ENCODE measurements at places on chromosomes 3 and 15.
A peak's percentile ranks its signal among the peaks of the same experiment; 100 is the strongest.

GRCh38 chr3:128663151-128663550 lies 12.5 kb upstream of the RPN1 start:
- H3K27ac ChIP-seq, result no peak overlapping the region
- no peaks in the 10 kb centered on the region for H3K4me1 ChIP-seq
- no peaks in the 10 kb centered on the region for H3K36me3 ChIP-seq
- DNase-seq, result no peak
- no peak overlapping the region for H3K4me3 ChIP-seq
- H3K27me3 ChIP-seq, result no peaks in the 10 kb centered on the region

DNA sequence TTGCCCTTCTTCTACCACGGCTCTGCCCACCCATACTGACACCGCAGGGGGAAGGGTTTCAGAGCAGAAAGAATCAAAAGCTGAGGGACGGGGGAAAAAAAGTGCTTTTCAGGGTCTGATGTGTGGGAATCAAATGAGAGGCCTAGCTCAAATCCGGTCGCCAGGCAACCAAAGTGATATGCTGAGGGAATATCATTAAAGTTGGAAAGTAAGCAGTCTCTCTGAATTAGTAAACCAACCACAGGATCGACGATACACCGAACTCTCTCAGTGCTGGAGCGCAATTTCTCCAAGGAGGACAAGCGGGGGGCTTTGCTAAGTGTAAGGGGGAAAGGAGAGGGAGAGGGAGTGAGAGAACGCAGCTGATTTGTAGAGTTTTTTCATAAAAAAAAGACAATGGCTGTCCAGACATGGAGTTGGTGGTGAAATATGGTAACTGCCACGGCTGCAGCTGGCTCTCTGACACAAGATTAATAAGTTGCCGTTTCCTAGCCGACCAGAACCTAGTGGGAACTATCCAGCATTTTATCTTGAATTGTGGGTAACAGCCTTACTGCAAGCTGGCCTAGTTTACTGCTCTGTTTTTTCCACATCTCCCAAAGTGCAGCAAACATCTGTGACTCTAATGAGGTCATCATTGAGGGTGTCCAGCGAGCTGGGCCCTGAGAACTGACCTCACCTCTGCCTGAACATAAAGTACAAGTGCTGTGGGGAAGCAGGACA lies 530.2 kb downstream of the SOX2 start:
- no peak overlapping the region for H3K27ac ChIP-seq
- H3K4me1 ChIP-seq, result no peaks in the 10 kb centered on the region
- no peaks in the 10 kb centered on the region for H3K27me3 ChIP-seq

- H3K36me3 ChIP-seq, result peaks cover 34% of the 10 kb centered on the region
- no peak for DNase-seq
- no peaks in the 10 kb centered on the region for H3K27me3 ChIP-seq
- H3K4me3 ChIP-seq, result peak overlapping the region; percentile 96
- peaks cover 40% of the 10 kb centered on the region for H3K4me1 ChIP-seq
Measured at GRCh38 chr3:119500901-119501300, 2.6 kb downstream of the TIMMDC1 start.

GRCh38 chr3:117499189-117499870 lies 789.8 kb downstream of the TUSC7 start:
- H3K4me3 ChIP-seq, result no peak overlapping the region
- H3K27me3 ChIP-seq, result no peaks in the 10 kb centered on the region
- no peaks in the 10 kb centered on the region for H3K36me3 ChIP-seq
- DNase-seq, result no peak
- no peaks in the 10 kb centered on the region for H3K4me1 ChIP-seq

GRCh38 chr3:57974796-57975388 lies 33.3 kb upstream of the FLNB start:
- no peak for DNase-seq
- H3K4me3 ChIP-seq, result no peak overlapping the region

DNA sequence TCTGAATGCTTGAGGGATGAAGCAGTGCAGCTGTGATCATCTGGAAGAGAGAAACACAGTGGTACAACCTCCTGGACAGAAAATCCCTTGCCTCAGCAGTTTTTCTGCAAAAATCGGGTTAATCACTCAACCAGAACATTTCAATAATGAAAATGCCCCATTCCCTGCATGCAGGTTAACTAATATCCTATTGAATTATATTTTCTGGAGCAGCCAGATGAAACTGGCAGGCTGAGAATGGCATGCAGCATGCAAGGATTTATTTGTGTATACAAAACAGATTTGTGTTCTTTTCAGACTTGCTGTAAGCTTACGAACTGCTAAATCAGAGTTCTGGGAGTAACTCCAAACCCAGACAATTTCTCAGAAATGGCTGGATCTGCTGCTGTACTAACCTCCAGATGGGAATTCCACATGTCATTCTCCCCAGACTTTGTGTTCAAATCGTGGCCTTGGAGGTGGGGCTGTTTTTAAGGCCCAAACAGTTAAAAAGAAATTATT lies 39.1 kb downstream of the SLC9A9 start:
- H3K36me3 ChIP-seq, result peaks cover 4% of the 10 kb centered on the region
- DNase-seq, result no peak
- H3K4me3 ChIP-seq, result no peak overlapping the region
- peaks cover 16% of the 10 kb centered on the region for H3K4me1 ChIP-seq
- no peaks in the 10 kb centered on the region for H3K27me3 ChIP-seq

DNA sequence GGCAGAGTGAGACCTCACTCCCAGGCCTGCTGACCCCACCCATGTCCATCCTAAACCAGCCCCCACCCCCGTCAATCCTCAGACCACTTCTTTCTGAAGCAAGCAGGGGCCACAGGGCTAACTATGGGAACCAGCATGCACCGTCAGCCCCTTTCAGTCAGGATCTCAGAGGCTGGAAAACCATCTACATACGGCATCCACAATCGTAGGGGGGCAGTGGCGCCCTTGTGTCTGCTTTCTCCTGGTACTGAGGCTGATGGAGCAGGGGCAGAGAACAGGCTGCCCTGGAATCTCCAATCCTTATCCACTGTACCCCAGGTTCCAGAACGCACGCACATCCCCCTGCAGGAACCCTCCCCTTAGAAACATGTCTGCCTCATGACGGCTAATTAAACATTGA lies 56.6 kb downstream of the XXYLT1 start:
- H3K27ac ChIP-seq, result no peak overlapping the region
- no peaks in the 10 kb centered on the region for H3K4me1 ChIP-seq

- H3K36me3 ChIP-seq, result no peaks in the 10 kb centered on the region
- H3K27ac ChIP-seq, result no peak overlapping the region
- DNase-seq, result no peak
- no peak overlapping the region for H3K4me3 ChIP-seq
Measured at GRCh38 chr3:73683706-73684105, 59.0 kb upstream of the PDZRN3 start.

GRCh38 chr3:9701711-9702110 lies 1.9 kb upstream of the CPNE9 start:
- no peak for DNase-seq
- H3K27ac ChIP-seq, result no peak overlapping the region
- H3K4me3 ChIP-seq, result no peak overlapping the region
- H3K4me1 ChIP-seq, result peaks cover 8% of the 10 kb centered on the region
- peaks cover 32% of the 10 kb centered on the region for H3K27me3 ChIP-seq
- peaks cover 25% of the 10 kb centered on the region for H3K36me3 ChIP-seq

DNA sequence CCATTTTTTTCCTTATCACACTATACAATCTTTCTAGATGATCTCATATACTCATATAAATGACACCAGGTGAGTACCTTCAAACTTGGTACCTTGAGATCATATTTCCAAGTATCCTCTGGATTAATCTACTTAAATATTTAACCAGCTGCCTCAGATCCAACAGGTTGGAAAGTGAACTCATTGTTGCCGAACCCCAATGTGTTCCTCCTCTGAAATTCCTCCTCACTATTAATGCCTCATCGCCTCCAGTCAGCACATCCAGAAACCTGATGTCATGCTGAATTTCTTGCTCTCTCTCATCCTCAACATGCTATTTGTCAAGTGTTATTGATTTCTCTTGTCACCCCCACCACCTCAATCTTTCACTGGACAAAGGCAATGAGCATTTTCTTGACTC lies 221.8 kb downstream of the FMN1 start:
- no peak overlapping the region for H3K4me3 ChIP-seq
- no peaks in the 10 kb centered on the region for H3K4me1 ChIP-seq
- no peaks in the 10 kb centered on the region for H3K36me3 ChIP-seq
- DNase-seq, result no peak

GRCh38 chr3:16433701-16434151 lies 79.8 kb downstream of the RFTN1 start:
- peaks cover 57% of the 10 kb centered on the region for H3K36me3 ChIP-seq
- H3K27ac ChIP-seq, result no peak overlapping the region
- DNase-seq, result no peak
- H3K4me1 ChIP-seq, result peaks cover 35% of the 10 kb centered on the region

DNA sequence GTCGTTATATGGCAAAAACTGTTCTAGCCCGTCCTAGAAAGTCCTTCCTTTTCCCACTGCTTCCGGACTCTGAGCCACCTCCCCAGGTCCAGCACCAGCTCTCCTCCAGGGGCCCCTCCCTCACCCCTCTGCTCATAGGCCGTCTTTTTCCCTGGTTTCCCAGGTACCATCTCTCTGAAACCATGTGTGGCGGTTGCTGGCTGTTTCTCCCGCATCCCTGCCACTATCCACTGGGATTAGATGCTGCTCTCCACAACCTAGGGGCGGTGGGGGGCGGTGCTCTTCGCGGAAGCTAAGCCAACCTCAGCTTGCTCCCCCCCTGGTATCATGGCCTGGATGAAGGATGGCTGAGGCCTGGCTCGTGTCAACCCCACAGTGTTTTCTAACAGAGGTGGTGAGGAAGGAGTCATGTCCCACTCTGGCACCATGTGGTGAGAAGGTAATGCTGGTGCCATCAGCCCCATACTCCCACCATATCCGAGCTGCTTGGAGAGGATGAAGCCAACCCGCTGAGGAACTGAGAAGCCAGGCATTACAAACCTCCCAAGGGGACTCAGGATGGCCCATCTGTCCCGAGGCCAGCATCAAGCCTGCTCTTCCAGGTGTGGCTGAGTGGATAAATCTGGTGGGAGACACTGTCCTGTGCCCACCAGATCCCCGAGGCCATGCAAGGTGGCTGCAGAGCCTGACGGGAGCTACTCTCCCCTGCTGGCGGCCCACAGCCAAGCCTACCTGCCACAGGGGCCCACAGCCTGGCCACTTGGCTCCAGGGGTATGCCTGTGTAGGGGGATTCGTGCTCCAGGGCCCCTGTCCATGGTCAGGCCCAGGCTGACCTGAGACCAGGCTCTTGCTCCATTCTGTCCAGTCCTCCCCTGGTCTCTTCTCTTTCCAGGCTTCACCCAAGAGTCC lies 27.9 kb upstream of the SLC41A3 start:
- no peaks in the 10 kb centered on the region for H3K27me3 ChIP-seq
- no peaks in the 10 kb centered on the region for H3K36me3 ChIP-seq
- H3K4me3 ChIP-seq, result no peak overlapping the region
- no peaks in the 10 kb centered on the region for H3K4me1 ChIP-seq

DNA sequence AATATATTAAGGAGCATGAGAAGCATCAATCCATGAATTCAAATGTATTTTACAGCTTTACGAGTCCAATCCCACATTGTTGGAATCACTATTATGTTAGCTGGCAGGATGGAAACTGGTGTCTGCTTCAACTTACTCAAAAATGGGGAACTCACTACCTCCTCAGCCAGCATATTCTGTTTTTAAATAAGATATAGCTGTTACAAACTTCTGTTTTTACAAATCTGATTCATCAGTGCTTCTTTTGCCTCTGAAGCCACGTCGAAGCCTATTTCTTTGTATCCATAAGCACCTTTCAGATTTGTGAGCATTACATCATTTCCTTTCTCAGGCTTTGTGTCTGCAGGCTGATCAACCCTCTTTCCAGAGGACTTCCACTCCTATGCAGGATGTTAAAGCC lies 105.9 kb downstream of the TPRG1 start:
- H3K4me3 ChIP-seq, result no peak overlapping the region
- DNase-seq, result no peak
- H3K27ac ChIP-seq, result no peak overlapping the region
- H3K27me3 ChIP-seq, result no peaks in the 10 kb centered on the region

- H3K27me3 ChIP-seq, result peaks cover 2% of the 10 kb centered on the region
- H3K4me1 ChIP-seq, result no peaks in the 10 kb centered on the region
- no peaks in the 10 kb centered on the region for H3K36me3 ChIP-seq
Measured at GRCh38 chr3:25945366-25945765, 155.5 kb downstream of the OXSM start.

DNA sequence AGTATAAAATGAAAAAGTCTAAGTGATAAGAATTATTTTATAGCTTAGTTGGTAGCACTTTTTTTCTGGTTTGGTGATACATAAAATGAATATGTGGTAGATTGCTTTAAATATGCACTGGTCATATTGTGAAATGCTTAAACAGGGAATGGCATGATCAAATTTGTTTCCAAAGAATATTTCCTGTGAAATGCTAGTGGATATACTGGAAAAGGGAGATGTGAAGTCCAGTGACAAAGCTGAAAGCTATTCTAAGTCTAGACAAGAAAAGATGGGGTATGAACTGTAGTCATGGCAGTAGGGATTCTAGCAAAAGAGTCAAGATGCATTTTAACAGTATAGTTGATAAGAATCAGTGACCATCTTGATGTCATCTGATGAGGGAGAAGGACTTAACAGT lies 98.9 kb upstream of the MME start:
- no peak overlapping the region for H3K27ac ChIP-seq
- H3K36me3 ChIP-seq, result no peaks in the 10 kb centered on the region
- no peak overlapping the region for H3K4me3 ChIP-seq
- H3K4me1 ChIP-seq, result no peaks in the 10 kb centered on the region

GRCh38 chr3:51375571-51375970 lies 9.5 kb upstream of the MANF start:
- H3K36me3 ChIP-seq, result no peaks in the 10 kb centered on the region
- no peaks in the 10 kb centered on the region for H3K27me3 ChIP-seq
- H3K4me3 ChIP-seq, result no peak overlapping the region
- H3K27ac ChIP-seq, result no peak overlapping the region

DNA sequence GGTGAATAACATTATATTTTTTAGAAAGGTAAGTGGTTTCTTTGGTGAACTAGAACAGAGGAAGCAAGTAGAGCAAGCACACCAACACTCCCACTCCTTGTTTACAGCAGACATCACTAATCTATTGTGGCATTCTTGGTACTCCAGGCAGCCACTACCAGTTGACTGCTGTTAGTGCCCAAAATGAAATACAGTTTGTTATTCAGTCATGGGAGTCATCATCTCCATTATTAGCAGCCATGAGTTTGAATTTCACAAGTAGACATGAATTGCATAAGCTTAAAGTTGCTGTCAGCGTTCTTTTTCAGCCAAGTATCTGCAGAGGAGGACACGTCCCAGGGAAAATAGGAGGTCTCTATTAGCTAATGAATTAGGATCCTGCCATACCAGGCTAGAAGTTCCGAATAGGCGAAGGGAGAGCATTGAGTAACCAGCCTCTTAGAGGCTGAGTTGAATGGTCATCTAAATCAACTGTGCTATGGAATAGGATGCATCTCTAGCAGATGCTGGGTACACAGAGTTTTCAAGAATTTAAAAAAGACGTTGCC lies 252.7 kb upstream of the ICE2 start:
- no peaks in the 10 kb centered on the region for H3K27me3 ChIP-seq
- H3K27ac ChIP-seq, result no peak overlapping the region
- peaks cover 19% of the 10 kb centered on the region for H3K36me3 ChIP-seq
- H3K4me3 ChIP-seq, result no peak overlapping the region
- DNase-seq, result no peak
- peaks cover 40% of the 10 kb centered on the region for H3K4me1 ChIP-seq

- no peaks in the 10 kb centered on the region for H3K36me3 ChIP-seq
- H3K4me3 ChIP-seq, result no peak overlapping the region
- no peaks in the 10 kb centered on the region for H3K4me1 ChIP-seq
- no peak for DNase-seq
Measured at GRCh38 chr3:7744850-7745249, 756.8 kb upstream of the LMCD1 start.

- H3K36me3 ChIP-seq, result no peaks in the 10 kb centered on the region
- H3K27me3 ChIP-seq, result peaks cover 16% of the 10 kb centered on the region
- DNase-seq, result no peak
Measured at GRCh38 chr15:71386448-71387236, 271.4 kb downstream of the THSD4 start.

All from activated naive CD8-positive, alpha-beta T cell treated with anti-CD3 and anti-CD28 coated beads, Interleukin-2, amount 50 U/mL, for 24 hours (primary cell).